ENCODE measurements at places on chromosomes 13 and 19. TPM values are rescaled to one million over a fixed set of nuclear protein-coding genes. Genes with fewer than 3 reads are reported as not detected.

GRCh38 chr13:78601124-78601873, 2.1 kb downstream of the POU4F1 start:
- no peak for DNase-seq

DNA sequence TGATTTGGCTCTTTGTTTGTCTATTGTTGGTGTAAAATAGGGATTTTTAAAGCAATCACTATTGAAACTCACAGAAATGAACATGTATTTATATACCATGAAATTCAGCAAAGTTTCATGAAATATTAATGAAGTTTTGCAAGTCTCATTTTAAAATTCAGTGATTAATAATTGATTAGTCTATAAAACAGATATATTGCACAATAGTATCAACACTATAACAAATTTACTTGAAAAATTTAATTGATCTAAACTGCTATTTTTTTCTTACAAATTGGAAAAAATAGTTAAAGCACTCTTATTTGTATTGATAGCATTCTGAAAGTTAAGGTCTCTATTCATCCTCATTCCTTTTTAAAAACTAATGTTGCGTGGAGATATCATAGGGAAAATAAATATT, 121.0 kb upstream of the PCDH9 start:
- no peak for DNase-seq

- no peak for DNase-seq
Observed at GRCh38 chr13:92512852-92513251, 713.8 kb upstream of the GPC6 start.

Gene CGB3
- total RNA-seq, result not detected

GRCh38 chr19:57829316-57829715, 783 bp upstream of the ZNF587B start:
- DNase-seq, result no peak

Gene LRRC63
- total RNA-seq, result 0.47 TPM
